BJ (cell line): ENCODE measurements at places on chromosomes 2 and 18. TPM values are rescaled to one million over a fixed set of nuclear protein-coding genes. Genes with fewer than 3 reads are reported as not detected.

DNA sequence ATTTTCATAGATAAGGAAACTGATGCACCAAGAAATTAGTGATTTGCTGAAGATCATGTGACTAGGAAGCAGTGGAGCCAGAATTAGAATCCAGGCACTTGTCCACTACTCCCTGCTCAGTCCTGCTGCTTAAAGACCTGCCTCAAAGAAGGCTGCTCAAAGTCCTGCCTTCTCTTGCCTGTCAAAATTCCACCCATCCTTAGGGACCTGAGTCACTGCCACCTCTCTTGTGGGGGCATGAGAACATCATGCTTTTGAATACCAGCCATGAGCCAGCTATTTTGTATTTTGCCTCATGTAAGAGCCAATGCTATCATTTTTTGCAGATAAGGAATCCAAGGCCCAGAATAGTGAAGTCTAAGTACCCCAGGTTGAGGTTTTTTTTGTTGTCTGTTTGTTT lies 47.1 kb downstream of the DDX1 start:
- DNase-seq: no peak

DNA sequence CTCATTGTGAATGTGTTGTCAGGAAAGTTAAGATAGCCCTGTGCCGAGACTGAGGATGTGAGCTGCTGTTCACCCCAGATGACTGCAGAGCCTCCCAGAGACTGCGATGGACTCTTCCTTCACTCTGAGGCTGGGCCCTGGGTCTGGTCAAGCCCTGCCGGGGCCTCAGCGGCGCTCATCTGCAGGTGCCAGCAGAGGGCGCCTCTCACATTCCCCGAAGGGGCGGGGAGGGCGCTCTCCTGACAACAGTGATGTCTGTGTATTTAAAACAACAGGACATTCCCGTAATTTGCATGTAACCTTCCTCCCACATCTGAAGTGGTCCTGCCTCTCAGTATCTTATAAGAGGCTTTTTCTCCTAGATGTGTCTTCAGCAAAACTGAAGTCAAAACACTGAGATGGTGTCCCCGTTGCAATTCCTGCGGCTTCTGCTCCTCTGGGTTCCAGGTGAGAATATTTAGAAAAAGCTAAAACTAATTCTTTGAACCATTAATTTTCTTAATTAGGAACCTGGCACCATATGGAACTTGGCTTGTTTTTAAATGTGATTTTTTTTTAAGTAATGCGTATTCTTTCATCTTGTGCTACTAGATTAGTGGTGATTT lies 1377.9 kb downstream of the RPIA start:
- no peak for DNase-seq

DNA sequence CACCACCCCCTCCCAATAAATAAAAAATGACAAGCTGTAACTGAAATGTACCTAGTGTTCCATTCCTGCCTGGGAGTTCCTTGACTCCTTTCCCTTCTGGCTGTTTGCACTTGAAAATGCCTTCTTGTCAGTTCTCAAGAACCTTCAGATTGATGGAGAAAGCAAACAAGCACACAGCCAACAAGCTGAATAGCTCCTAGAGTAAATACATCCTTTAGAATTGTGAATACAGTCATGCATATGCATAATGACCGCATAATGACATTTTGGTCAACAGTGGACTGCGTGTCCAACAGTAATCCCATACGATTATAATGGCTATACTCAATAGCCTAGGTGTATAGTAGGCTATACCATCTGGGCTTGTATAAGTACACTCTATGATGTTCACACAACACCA lies 97.0 kb downstream of the LYPD6 start:
- no peak for DNase-seq

DNA sequence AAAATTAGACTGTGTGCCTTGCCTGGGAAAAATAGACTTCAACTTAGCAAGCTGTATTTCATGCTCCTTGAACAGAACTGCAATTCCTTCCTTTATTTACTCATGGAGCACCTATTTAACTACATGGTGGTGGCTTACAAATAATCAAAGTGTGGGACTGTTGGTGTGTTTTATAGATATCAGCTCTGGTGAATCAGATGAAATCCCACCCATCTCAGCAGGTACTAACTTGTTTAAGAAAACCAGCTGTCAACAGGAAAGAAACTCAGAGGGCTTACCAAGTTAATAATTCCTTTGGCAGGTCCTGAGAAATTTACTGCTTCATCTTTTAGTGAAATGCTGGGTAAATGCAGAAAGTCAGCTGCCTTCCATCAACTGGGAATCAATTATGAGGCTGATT lies 830.6 kb downstream of the SLC4A3 start:
- DNase-seq: no peak

- DNase-seq: no peak
These were observed 931.3 kb downstream of the CPS1 start for GRCh38 chr2:211487733-211488132.

GRCh38 chr2:172428832-172429210 lies 1.4 kb downstream of the ITGA6 start:
- DNase-seq: no peak

DNA sequence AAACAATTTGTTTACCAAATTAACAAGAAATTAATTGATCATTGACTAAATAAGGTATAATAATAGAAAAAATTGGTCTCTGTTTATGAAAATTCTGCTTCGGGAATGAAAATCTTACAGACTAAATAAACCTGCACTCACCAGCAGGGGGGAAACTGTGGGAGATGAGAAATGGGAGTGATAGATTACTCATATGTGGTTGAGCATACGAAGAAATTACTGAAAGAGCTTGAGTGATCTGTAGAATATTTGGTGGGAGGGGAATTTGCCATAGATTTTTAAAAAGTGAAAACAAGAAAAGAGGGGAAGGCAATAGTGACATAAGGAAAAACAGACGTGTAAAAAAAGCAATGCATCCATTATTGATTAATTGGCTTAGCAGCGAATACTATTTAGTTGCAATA lies 2.2 kb downstream of the HMSD start:
- DNase-seq: no peak

DNA sequence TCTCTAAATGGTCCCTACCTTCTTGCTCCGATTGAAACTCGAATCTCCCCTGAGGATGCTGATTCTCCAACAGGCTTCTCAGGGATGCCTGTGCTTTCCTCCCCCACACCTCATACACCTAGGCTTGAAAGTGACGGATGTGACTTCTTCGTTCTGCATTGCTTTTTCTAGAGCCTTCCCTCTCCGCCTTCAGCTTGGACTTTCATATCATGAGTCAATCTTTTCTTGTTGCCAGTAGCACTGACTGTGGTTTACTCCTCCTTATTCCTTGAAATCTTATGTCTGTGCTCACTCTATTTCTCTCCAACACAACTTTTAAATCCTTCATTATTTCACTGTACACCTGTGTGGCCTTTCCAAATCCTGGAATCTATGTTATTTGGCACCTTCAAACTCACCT lies 451.4 kb downstream of the TMX3 start:
- no peak for DNase-seq

- DNase-seq: no peak
These were observed 73.3 kb downstream of the PIK3C3 start for GRCh38 chr18:42028247-42028832.

- DNase-seq: no peak
These were observed 87.2 kb downstream of the ESCO1 start for GRCh38 chr18:21513292-21513691.

DNA sequence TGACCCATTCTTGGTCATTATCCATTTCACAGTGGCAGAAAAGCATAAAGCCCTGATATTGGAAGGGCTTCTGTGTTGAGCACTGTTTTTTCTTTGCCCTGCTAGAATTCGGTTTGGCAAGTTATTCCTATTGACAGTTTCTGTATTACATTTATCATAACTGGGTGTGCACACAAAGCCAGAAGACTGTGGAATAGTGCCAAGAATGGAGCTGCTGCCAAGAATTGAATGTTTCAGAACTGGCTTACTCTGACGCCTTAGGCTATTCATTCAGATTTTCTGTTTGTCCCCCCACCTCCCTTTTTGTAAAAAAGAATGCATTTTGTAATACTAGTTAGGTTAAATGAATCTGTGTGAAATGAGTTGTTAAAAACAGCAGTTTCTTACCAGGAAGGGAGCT lies 12.7 kb downstream of the KDM3A start:
- DNase-seq: peak; percentile 25

DNA sequence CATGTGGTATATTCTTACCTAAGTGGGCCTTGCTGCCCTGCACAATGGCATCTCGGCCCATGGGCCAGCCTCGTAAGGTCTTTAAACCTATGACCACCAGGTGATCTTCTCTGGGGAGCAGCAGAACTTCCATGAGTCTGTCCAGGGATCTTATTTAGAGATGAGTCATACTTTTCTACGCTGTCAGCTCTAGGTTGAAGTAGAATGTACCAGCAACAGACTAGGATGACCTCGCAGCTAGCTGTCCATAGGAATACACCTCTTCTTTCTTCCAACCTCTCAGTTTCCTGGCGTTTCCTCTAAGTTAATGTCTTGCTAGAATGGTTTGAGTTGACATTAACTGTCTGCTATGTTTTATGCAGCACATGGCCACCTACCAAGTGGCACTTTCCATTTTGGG lies 15.6 kb upstream of the CXCR4 start:
- no peak for DNase-seq

DNA sequence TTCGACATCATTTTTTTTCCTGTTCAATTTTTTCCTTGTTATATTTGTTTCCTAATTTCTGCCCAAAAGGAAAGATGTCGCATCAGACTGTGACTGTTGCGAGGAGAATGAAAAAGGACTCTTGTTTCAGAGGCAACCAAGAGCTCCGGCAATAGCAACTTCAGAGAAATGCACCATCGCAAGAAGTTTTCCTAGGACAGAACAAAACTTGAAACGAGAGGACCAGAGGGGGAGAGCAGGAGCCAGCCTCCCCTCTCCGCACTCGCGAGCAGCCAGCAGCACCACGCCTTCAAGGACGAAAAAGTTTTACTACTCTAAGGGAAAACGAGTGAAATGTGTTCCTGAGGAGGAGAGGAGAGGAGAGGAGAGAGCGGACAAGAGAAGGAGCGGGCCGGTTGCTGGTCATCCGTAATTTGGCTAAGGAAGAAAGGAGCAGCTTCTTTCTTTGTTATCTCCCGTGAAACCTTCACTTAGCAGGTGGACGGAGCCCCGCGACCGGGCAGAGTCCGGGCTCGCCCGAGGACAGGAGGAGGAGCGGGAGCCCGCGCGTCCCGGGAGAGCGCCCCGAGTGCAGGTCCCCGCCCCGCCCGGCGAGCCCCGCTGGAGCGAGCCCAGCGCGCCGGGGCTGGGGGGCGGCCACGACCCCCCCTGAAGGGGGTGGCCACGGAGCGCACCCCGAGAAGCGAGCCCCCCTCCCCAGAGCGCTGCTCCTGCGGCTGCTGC lies 744 bp downstream of the POU3F3 start:
- DNase-seq: no peak

DNA sequence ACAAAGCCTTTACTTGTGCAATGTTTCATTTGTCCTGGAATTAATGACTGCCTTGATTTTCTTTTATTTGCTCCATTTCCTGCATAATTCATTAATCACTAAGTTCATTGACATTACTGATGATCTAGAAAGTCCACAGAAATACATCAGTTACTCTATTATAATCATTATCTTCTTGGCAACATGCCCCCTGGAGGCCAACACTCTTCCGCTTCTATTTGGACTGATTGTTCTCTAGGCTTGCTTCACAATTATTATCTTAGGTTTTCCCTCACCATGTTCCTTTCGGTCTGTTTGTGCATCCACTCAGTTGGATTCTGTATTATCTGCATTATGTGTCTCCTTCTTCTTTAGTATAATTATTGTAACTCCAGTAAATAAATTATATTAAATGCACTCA lies 461.0 kb upstream of the CDH2 start:
- DNase-seq: no peak

GRCh38 chr2:24509840-24510239 lies 18.8 kb downstream of the NCOA1 start:
- no peak for DNase-seq

DNA sequence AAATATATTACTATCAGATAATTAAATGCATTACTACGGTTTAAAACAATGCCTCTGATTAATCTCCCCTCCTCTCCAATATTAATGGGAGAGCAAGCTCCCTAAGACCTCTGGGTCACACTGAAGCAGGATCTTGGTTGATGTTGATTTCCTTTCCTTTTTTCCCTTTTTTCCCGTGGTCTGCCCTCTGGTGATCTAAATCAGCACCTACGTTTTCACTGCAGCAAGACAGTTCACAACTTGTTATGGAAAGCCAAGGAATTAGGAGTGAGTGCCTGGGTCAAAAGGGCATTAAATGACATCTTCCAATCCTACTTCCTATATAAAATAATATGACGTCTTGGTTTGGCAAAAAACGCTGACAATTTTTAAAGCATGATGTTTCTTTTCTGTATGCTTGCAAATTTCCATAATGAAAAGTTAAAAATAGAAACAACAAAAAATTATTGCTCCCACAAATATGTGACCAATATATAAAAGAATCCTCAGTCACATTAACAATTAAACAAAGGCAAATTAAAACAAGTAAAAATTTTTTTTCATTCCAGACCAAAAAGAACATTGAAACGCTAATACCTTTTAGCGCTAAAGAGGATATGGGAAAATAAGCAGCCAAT lies 7.9 kb upstream of the CFAP36 start:
- no peak for DNase-seq

DNA sequence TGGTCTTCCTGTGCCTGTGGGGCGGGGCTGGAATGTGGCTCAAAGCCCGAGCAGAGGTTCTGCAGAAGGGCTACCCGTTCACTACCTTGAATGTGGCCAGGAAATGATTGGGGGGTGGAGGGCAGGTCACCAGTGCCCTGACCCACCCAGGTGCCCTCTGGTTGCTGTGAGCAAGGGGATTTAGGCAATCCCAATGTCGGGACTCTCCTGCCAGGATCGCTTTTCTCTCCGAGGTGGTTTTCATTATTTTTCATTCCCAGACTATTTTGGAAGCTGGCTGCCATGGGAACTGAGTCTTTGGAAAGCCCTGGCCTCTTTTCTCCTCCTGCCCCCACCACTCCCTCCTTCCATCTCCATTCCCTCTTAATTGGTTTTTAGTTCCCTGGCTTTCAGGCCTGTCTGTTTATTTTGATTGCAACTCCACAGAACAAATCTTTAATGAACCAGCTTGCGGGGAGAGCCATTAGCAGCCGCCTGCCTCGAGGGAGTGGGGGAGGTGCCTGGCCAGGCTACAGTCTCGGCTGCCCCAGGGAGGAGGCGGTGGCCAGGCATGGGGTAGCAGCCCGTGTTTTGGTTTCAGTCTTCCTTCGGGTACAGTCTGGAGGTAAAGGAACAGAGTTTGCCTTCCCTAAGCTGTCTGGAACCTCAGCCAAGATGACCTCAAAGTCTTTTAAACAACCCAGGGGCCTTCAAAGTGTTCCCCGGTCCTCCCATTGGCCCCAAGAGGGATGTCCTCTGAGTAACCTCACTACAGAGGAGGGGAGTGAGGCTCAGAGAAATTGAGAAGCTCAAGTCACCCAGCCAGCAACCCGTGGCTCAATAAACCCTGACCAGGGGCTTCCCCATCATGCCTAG lies 114.4 kb upstream of the HAAO start:
- DNase-seq: peak; percentile 87

GRCh38 chr18:56563568-56563967 lies 74.8 kb downstream of the TXNL1 start:
- DNase-seq: no peak

LDLRAD4 gene
- polyA plus RNA-seq: 0.07 TPM in 1 of 2 replicates, not detected in the other

RTP5 gene
- not detected in 2 replicates for polyA plus RNA-seq

NPHP1 gene
- 2.9 and 4.6 TPM in 2 replicates for polyA plus RNA-seq

NFU1 gene
- polyA plus RNA-seq: 13.0 and 40.1 TPM in 2 replicates

LGALSL gene
- 4.1 and 4.9 TPM in 2 replicates for polyA plus RNA-seq

SLC16A14 gene
- polyA plus RNA-seq: 0.93 and 1.0 TPM in 2 replicates
